ENCODE measurements at places on chromosomes 12 and 14.
A peak's percentile ranks its signal among the peaks of the same experiment; 100 is the strongest.

DNA sequence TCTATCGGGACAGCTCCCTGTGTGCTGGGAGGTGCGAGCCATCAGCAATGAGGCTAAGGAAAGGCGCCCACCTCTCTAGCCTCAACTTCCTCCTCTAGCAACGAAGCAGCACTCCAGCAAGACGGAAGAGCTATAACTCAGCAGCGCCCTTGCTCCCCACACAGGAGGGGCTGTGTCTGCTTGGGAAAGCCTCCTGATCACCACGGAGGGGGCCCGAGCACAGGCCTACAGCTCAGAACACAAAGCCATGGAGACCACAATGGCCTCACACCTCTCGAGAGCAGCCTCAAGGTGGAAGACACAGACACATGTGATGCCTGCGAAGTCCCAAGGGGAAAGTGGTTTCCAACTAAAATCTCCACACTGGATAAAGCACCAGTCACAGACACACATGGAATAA is 60.4 kb downstream of the CDC42BPB start:
- no peak for DNase-seq

DNA sequence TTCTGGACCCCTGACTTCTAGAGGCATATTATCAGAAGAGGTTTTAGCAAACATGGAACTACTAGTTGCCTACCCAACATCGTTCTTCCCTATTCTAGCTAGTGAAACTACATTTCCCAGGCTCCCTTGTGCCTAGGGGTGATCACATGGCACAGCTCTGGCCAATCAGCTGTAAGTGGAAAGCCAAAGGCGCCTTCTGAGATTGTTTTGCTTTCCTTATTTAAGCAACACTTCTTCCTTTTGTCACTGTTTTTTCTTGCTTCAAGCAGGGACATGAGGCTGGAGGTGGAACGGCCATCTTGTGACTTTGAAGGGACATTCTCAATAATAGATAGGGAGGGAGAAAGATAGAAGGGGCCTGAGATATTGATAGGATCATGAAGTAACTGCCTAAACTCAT is 136.7 kb downstream of the ZNF664 start:
- no peak for DNase-seq

- DNase-seq, result no peak
These were observed 236.3 kb upstream of the NAV3 start for GRCh38 chr12:77594366-77594765.

GRCh38 chr12:52532636-52533035 is 12.4 kb upstream of the KRT5 start:
- no peak for DNase-seq

- DNase-seq, result no peak
These were observed 27.5 kb downstream of the WIF1 start for GRCh38 chr12:65093606-65094005.

DNA sequence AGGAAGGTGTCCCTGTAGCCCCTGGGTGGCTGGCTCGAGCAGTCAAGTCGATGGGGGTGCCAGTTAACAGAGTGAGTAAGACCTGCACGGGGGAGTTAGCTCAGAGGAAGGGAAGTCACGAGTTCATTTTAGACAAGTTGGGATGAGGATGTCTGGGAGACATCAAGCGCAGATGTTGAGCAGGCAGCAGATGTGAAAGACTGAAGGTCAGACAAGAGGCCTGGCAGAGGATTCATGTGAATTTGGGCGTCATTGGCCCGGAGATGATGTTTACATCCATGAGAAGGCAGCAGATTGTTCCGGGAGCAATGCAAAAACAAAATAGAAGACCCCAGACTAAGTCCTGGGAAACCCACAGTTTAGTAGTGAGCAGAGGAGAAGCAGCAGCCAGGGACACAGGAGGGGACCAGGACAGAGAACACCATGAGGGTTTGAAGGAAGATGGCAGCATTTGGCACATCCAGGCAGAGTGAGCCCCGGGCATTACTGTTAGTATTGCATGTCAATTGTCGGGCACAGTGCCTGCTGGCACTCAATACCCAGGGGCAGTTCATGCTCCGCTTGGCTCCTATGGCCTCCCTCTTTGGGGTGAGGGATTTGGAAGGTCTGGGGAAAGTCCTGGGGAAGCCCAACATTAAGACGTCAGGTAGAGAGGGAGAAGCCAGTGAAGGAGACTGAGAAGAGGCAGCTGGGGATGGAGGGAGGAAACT is 15.1 kb downstream of the LTBP2 start:
- no peak for DNase-seq

GRCh38 chr12:57219205-57219992 is 2.8 kb downstream of the NXPH4 start:
- no peak for DNase-seq

- peak; percentile 30 for DNase-seq
These were observed 50.1 kb downstream of the SLC25A21 start for GRCh38 chr14:37122288-37122687.

- no peak for DNase-seq
These were observed 424 bp downstream of the TEDC1 start for GRCh38 chr14:105491366-105491973.

DNA sequence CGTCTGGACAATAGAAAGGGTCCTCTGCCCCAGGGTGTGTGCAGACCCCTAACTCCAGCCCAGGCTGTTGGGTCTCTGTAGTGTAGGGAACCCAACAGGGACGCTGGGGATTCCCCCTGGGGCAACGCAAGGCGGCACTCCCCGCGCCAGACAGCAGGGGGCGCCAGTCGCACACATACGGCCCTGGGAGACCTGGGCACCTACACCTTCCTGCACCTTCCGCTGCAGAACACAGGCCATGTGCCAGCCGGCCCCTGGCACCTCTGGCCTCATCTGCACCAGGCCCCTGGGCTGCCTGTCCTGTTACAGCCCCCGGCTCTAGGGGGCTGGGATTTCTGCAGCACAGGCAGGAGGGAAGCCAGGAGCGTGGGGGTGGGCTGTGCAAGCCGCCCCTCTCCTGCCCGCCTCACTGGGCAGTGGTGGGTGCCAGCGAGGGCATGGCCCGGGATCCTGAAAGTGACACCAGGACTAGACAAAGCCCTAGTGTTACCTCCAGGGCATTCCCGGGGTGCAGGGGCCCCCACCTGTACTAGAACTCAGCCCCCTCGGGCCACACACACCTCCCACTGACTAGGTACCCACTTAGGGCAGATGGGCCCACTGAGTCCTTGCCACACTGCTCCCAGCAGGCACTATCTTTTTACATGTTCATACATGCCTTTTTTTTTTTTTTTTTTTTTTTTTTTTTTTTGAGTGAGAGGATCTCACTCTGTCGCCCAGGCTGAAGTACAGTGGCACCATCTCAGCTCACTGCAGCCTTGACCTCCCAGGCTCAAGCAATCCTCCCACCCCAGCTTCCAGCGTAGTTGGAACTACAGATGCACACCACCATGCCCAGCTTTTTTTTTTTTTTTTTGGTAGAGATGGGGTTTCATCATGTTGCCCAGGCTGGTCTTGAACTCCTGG is 37.5 kb downstream of the CCNK start:
- DNase-seq, result no peak

DNA sequence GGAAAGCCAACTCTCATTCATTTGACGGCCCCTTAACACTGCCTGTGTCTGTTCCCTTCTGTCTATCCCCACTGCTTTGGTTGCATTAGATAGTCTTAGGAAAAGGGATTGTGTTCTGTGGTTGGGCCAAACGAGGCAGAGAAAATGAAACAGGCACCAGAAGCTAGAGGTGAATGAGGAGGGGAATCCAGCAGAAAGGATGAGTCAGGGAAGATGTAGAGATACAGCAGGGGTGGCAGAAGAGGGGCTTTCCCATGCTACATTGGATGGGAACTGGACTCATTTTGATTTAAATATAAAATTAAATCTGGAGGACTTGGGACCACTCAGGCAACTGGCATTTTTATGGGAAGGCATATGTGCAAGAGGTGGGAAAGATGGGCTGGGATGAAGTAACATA is 43.3 kb downstream of the OTOGL start:
- no peak for DNase-seq

DNA sequence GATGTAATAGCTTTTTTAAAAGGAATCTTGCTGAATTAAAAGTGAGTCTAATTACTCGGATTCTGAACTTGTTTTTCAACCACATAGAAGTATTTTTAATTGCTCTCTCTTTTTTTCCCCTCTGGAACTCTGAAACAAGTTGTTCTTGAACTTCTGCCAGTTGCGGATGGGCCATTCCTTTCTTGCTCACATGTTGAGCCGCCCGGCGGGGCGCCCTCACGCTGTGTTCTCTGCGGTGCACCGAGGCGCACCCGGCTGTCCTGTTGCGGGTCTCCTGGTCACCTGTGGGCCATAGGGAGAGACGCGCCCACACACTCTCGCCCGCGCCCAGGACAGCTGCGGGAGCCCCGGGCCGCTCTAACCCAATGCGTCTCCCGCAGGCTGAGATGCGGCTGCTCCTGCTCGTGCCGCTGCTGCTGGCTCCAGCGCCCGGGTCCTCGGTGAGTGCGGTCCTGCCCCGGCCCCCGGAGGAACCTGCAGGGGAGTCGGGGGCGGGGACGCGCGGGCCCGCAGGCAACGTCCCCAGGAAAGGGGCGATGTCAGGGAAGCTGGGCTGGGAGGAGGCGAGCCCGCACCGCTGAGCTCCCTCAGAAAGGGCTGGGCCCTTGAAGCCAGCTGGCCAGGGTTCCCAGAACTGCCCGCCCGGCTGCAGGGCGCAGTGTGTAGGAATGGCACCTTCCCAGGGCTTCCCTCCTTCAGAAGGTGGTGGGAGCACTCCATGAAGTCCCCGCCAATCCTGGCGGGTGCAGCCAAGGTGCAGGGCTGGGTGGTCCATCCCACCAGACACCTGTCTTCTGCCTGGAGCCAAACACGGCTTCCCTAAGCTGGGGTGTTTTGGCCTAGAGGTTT is 2.3 kb downstream of the PAPLN start:
- no peak for DNase-seq

DNA sequence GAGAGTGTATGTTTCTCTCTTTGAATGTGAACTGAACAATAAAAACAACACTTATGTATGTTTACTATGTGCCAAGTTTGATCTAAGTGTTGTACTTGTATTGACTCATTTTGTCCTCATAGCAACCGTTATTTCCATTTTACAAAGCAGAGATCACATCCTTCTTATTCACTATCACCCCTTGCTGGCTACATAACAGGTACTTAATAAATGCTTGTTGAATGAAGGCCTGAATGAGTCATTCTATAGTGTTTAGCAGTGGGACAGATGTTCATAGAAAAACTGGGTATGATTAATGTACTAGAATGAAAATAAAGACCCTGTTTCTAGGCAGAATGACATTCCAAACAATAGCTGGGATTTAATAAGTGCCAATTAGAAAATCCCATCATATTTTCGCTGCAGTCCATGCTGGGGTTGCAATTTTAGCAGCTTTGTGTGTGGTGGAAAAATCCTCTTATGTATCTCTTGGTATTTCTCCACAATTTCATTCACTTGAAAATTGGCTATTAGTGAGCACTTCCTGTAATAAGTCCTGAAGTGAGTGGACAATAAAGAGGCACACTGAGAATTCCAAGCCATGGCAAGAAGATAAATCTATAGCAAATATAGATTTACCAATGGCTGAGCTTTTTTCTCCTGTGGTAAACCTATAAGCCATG is 86.0 kb downstream of the FAR2 start:
- DNase-seq, result no peak

DNA sequence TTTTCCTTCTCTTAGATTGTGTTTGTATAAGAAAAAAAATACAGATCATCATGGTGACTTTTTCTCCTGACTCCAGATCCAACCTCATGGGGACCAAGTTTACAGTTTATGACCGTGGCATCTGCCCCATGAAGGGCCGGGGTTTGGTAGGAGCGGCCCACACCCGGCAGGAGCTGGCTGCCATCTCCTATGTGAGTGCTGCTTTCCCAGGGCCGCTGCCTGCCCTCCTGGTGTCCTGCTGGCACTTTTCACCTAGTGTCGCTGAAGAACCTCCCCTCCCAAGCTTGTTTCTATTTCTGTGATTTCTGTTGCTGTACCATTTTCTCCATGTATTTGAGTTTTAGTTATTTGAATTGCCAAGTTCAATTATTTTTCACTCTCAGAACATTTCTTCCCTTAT is 24.8 kb upstream of the TEAD4 start:
- DNase-seq, result no peak

DNA sequence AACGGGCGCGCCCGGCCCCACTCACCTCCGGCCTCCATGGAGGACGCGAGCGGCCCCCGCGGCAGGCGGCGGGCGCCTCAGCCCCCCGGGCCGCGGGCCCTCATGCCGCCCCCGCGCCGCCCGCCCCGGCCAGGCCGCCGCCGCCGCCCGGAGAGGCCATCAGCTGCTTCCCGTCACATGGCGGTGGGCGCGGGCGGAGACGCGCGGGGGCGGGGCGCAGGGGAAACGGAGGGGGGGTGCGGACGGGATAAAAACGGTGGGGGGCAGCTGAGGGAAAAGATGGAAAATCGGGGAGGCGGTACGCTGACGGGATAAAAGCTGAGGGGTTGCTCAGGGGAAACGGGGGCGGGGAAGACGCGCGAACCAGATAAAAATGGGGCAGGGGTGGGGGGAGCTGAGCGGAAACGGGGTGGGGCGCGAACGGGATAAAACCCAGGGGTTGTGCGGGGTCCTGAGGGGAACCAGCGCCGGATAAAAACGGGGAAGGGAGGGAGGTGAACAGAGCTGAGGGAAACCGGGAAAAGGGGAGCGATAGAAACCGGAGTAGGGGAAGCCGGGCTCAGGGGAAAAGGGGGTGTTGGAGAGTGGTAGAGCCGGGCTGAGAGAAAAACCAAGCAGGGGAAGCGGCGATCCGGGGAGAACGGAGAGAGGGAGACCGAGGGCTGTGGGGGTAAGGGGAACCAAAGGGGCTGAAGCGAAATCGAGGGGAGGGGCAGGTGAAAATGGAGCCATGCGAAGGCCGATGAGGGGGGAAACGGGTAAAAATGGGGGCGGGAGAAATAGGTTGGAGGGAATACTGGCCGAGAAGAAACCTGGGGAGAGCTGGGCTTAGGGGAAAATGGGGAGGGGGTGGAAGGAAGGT is at the start of gene WSB2:
WSB2 (minus strand) TSS at position 169 of the 862 bp plus-strand sequence; CDS start at position 38, 131 bp downstream.
- DNase-seq, result no peak

DNA sequence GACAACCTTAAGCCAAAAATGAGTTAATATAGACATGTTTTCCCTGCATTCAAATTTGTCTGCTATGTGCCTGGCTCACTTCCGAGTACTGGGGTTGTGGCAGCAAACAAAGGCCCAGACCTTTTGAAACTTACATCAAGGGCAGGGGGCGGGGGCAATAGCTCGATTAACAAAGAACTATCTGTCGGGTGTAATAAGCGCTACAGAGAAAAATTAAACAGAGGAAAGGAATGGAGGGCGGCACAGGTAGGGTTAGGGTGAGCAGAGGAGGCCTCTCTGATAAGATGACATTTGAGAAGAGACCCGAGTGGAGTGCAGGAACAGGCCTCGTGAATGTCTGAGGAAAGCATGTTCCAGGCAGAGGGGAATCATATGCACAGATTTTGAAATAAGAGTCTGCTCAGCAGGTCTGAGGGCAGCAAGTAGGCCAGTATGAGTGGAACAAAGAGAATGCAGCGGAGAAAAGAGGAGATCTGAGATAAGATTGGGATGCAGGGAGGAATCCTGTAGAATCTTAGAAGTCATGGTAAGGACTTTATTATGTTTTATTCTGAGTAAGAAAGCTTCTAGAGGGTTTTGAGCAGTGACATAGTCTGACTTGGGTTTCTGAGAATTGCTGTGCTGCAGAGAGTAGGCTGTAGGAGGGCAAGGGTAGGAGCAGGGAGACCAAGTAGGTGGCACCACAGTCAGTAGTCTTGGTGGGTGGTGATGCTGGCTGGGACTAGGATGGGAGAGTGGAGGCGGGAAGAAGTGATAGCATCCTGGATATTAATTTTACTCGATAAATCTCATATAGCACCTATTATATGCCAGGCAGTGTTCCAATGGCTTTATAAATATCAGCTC is 52.6 kb downstream of the BICDL1 start:
- no peak for DNase-seq

- DNase-seq, result no peak
These were observed 202.3 kb downstream of the STXBP6 start for GRCh38 chr14:24847568-24848095.
